ENCODE measurements at places on chromosomes 6 and 20.
A peak's percentile ranks its signal among the peaks of the same experiment; 100 is the strongest.

DNA sequence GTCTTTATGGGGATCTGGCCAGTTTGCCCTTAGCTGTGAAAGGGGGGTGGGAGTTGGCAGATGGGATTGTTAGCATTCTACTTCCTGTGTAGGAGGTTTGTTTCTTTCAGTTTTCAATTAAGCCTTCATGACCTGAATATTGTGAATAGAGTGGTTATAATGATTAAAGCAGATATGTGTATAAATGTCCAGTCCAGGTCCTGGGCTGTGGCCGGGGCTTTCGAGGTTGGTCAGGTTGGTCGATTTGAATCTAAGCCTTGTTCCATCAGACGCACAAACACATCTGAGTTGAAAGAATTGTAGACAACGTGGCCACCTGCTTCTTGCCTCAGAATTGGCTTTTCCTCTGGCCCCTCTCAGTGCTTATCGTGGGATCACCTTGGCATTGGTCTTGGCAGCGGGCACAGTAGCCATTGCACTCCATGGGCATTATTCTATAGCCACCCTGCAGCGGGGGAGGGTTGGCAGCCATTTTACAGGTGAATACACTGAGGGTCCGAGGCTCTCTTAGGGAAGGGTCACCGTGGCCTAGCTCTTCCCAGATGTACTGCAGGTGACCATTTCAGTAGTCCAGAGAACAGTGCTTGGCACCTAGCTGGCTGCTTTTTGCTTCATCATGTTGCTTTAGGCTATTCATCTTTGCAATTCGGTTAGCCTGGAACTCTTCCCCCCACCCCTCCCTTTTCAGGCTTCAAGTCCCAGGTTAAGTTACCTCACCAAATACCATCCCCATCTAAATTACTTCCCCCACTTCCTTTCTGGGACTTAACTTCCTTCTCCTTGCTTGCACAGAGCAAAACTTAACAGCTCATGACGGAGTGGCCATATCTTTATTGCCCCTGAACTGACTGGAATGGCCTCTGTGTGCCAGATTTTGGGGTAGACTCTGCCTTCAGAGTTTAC, 1.1 kb downstream of the RNF114 start:
- DNase-seq = peak; percentile 57

GRCh38 chr6:9875605-9876353, 539.1 kb downstream of the TFAP2A start:
- no peak for DNase-seq

DNA sequence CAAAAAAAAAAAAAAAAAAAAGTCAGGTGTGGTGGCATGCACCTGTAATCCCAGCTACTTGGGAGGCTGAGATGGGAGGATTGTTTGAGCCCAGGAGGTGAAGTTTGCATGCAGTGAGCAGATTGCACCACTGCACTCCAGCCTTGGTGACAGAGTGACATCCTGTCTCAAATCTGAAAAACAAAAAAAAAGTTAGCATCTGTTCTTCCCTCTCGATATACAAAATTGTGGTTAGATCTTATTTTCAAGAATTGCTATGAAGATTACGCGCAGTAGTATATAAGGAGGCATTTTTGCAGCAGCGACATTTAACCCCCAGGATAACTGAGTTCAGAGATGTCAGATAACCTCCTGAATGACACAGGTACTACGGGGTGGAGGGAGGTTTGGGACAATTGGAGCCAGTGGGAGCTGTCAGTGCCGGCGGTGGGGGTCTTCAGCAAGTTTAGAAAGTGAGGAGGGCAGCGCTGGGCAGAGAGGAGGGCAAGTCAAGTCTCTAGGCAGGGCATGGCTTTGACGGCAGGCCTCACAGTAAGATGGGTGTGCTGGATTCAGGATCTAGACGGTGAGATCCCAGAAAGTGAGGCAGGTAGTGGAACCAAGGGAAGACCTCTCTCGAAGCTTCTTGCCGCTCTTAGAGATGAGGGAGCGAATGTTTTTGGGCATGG, 26.2 kb upstream of the MRPS18A start:
- DNase-seq = no peak

DNA sequence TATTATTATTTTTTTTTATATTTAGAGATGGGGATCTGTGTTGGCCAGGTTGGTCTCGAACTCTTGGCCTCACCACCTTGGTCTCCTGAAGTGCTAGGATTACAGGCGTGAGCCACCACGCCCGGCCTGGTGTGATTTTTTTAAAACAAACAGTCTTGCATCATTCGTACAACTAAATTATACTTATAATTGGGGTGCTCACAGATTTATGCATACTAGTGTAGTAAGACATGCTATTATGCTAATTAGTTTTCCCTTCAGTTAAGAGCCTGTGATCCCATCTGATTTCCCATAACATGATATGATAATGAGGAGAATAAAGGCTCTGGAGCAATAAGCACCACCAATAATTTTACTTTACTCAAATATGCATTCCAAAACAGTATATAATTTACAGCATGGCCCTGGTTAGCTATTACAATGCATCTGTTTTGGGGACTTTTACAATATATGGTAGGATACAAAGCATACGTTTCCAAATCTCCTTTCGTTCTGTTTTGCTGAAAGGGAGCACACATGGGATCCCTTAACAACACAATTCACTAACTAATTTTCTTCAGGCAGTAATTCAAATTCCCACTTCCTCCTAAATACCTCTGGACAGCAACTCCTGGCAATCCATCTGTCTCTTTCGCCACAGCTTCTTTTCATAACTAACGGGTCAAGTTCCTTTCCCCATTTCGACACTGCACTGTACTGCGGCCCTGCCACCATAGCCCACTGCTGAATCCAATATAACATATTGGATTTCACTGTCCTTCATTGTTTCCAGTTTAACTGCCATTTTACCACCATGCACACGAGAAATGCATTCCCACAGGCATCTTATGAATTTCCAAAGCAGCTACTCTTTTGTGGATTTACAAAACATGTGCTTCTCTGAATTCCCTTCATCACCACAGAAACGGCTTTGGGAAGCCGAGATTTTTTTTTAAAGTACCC, 1.7 kb downstream of the NUDT3 start:
- peak; percentile 79 for DNase-seq

DNA sequence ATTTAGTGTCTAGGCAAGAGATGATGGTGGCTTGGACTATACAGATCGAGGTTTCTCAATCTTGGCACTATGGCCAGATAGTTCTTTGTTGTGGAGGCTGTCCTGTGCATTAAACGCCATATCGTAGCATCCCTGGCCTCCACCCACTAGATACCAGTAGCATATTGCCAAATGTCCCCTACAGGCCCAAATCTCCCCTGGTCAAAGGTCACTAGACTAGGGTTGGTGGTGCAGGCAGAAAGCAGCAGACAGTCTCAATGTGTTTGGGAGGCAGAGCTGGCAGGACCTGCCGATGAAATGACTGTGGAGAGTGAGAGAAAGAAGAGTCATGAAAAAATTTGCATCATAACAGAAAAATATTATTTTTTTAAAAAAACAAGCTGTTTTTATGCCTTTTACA, 63.0 kb downstream of the TRAM2 start:
- DNase-seq = no peak

GRCh38 chr20:41798930-41799502, 180.8 kb upstream of the CHD6 start:
- DNase-seq = no peak

DNA sequence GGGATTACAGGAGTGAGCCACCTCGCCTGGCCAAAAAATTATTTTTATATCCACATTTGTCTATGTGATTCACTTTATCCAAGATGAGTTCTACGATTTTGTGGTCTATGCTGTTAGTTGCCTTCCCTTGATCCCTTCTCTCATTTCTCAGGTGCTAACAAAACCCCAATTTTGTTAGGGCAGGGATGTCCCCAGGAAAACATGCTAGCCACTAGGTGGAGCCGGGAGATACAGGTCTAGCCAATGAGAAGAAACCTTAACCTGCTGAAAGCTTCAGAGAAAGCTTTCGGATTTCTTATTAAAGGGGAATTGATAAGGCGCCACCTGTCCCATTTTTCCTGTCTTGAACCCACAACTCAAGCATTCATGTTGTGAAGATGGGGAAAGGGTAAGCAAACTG, 167.4 kb upstream of the OLIG3 start:
- peak; percentile 47 for DNase-seq

DNA sequence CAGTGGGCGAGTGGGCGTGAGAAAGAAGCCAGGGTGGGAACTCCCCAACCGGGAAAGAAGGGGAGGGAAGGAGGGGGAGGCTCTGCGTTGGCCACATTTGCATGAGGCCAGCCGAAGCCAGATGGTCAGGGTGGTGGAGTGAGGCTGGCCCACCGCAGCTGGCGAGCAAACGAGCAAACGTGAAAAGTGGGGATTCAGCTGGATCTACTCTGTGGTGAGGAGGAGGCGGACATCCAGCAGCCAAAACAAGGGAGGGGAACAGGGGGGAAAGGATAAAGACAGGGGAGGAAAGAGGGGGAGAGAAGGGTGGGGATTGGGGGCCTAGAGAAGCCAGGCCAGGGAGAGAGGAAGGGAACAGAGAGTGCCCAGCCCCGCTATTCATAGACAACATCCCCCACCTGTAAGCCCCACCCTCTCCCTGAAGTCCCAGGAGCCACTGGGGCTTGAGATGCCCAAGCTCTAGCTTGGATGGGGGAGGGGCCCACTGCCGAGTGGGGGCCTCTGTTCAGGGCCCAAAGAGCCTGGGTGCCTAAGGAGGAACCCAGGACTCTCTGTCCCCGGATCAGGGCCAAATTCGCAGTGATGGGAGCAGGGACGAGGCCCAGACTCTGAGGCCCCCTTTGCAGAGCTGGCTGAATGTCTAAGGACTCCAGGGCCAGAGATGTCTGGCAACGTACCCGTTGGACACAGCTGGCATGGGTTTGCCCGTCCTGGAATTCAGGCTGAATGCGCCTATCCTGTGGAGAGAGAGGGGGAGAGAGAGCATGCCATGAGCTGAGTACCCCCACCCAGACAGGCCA, 45.1 kb downstream of the CPNE5 start:
- DNase-seq = no peak

DNA sequence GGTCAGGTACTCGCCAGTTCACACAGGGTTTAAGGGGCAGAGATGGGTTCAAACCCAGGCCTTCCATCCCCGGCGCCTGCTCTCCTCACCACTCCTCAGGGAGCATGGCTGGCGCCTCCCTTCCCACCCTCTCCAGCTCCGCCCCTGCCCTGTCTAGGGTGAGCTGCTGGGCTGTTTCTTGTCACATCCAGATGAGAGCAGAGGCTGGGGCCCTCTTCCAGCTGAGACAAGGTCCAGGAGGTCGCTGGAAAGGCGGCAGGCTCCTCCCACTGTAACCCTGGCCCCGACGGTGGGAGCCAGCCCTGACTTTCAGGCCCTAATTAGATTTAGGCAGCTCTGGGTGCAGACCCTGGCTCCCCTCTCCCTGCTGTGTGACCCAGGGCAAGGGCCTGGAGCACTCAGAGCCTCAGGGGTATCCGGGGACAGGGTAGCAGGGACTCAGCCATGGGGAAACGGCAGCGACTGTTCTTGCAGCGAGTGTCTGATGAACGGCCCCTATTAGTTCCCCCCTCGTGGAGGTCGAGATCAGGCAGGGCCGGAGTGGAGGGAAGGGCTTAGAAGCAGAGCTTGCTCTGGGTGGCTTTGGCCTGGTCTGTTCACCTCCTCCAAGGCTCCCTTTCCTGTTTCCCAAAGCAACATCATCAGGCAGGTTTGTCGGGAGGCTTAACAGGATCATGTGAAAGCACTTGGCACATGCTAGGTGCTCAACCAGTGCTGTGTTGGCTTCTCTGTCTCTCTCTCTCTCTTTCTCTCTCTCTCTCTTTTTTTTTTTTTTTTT, 33.4 kb downstream of the SNAI1 start:
- DNase-seq = no peak

DNA sequence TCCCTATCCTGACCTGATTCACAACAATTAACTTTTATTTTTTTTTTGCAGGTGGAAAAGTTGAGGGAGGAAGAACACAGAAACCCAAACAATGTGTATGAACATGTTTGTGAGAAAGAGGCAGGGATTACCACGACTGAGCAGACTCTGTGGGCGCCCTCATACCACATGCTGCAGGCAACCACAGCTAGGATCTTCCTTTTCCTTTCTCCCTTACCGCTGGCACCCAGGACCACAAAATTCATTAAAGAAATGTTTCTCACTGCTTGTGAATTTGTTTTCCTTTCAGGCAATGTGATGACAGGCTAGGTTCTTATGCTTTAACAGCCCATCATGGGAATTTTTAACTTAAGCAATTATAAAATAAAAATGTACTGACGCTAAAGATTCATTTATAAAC, 287.1 kb downstream of the GMDS start:
- DNase-seq = no peak

- DNase-seq = no peak
Observed at GRCh38 chr6:21005816-21006570, 471.7 kb downstream of the CDKAL1 start.

DNA sequence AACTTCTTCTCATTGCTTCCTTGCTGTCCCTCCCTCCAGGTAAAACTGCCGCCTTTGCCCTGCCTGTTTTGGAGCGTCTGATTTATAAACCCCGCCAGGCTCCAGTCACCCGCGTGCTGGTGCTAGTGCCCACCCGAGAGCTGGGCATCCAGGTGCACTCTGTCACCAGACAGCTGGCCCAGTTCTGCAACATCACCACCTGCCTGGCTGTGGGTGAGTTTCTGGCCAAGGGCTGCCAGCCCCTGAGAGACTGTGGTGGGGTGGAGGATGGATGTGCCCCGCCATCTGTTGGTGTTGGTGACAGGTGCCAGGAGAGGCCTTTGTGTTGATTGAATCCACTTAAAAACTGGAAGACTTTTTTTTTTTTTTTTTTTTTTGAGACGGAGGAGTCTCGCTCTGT, 9.5 kb downstream of the DDX27 start:
- DNase-seq = no peak

DNA sequence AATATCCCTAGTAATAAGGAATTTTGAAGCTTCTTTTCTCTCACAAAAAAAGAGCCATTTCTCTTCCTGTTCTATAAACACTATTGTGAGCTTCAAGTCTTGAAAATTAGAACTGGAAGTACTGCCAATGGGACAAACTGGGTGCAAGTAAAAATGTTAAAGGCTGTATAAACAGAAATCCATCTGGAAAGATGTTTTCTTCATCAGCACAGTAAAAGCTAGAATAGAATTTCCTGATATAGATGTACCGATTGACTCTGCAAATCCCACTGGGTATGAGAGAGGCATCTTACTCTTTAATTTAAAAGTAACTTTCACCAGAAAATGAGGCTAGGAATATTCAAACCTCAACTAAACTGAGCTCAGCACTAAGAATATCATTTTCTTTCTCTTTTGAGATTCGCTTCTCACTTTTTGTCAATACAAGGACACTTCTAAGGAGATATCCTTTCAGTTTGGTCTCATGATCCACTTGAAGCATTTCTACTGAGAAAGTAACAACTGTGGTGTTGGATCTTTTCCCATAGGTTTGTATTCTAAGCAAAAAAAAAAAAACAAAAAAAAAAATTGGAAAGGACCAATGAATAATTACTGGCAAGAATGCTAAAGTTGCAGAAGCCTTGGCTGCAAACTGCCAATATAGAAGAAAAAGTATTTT, 169.0 kb upstream of the PRDM1 start:
- no peak for DNase-seq

- DNase-seq = peak; percentile 51
Observed at GRCh38 chr6:142378138-142378875, 76.5 kb downstream of the ADGRG6 start.

Data from AML-193 (cell line).